ENCODE measurements at places on chromosomes 11 and 22.

GRCh38 chr11:130737041-130737830 is 179.0 kb downstream of the SNX19 start:
- no peak for DNase-seq

GRCh38 chr11:76935042-76935441 is 74.3 kb downstream of the ACER3 start:
- DNase-seq: no peak

GRCh38 chr11:19725379-19726079 is 12.9 kb downstream of the NAV2 start:
- DNase-seq: no peak

GRCh38 chr11:17395554-17395961 is 7.1 kb upstream of the KCNJ11 start:
- no peak for DNase-seq

DNA sequence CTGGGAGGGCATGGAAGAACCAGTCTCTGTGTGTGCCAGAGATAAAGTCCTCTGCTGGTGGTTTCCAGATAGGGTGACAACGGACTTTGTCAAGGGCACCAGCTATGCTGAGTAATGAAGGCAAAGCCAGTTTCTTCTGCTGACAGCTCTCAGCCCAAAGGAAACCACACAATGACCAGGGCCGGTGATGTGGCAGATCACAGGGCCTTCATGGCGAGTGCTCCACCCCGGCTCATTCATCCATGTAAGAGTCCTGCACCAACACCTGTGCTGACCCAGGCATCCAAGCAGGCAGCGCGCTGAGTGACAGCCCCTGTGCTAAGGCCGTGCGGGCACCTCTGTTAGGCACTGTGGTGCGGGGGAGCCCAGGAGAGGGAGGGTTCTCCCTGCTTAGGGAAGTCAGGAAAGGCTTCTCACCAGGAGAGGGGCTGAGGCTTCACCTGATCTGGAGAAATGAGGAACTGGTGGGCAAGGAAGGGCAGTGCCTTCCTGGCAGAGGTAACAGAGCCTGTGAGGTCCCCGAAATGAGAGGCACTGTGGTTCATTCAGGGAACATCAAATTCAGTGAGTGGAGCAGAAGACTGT is 33.8 kb downstream of the TP53I11 start:
- no peak for DNase-seq

DNA sequence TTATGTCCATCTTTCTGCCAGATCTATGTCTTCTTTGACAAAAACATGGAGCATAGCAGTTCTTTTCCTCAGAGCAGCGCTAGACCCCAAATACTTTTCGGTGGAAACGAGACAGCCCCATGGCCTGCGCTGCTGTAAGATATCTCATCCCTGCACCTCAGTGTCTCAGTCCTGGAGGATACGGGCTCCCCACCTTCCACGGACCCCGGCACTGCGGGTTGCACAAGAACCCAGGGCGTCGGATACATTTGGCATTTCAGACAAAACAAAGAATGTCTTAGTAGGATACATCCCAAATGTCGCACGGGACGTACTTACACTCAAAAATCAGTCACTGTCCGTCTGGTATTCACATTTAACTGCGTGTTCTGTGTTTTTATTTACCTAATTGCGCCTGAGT is 9.9 kb upstream of the GAL start:
- no peak for DNase-seq

GRCh38 chr11:18669219-18669596 is 29.4 kb upstream of the TMEM86A start:
- no peak for DNase-seq

- DNase-seq: peak; percentile 38
Observed at GRCh38 chr22:22942511-22943329, 55.1 kb downstream of the IGLL5 start.

GRCh38 chr22:37940698-37941376 is 12.6 kb downstream of the C22orf23 start:
- no peak for DNase-seq

GRCh38 chr11:2540223-2540991 is 95.6 kb downstream of the KCNQ1 start:
- DNase-seq: no peak

DNA sequence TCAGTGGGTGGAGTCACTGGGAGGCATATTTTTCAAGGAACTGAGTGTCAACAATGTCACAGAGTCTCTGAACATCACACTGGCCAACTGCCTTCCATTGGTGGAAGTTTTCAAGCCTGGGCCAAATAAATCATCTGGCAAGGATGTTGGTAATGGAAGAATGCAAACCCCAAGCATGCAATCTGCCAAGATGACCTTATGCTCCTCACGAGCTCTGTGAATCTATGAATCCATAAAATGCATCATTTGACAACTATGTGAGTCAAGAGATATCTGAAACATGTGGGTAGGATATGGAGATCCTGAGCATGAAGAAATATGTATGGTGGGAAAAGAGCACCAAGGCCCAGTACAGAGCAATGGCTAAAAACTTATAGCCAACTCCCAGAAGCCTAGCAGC is 122.2 kb downstream of the PLEKHA7 start:
- peak; percentile 17 for DNase-seq

DNA sequence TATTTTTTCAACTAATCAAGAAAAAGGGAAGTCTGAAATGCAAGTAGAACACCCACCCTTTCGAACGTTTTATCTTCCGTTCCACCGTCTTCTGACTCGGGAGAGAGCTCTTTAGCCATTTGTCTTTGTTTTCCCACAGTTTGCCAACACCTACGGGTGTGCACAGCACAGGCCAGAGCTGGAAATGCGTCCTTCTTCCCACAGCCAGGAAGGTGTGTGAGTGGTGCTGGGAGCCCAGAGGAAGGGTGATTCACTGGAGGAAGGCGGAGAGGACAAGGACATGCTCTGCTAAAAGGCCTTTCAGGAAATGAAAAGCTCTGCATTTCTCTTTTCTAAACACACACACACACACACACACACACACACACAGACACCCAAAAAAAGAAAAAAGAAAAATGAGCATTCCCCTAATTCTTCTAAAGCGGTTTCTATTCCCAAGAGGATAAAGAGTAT is 18.5 kb downstream of the ENDOD1 start:
- DNase-seq: no peak

DNA sequence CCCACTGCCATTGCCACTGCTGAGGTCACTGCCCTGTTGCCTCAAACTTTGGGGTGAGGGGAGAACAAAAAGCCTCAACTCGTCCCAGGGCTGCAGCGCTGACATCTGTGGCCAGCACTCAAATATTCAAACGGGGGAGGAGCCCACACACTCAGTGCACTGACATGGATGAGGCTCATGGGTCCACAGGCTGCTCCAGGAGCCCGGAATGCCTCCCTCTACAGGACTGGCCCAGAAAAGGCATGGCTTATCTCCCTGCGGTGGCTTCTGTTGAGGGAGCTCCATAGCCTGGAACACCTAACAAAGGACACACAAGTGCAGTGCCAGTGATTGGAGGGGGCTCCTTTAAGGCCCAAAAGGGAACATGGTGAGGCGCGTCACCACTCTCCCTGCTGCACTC is 341.1 kb upstream of the LUZP2 start:
- no peak for DNase-seq

GRCh38 chr11:33988586-33989370 is 62.8 kb upstream of the CAPRIN1 start:
- DNase-seq: no peak

- no peak for DNase-seq
Observed at GRCh38 chr11:9017773-9018172, 14.0 kb upstream of the NRIP3 start.

- no peak for DNase-seq
Observed at GRCh38 chr22:48538291-48538820, 1289.3 kb downstream of the BRD1 start.

DNA sequence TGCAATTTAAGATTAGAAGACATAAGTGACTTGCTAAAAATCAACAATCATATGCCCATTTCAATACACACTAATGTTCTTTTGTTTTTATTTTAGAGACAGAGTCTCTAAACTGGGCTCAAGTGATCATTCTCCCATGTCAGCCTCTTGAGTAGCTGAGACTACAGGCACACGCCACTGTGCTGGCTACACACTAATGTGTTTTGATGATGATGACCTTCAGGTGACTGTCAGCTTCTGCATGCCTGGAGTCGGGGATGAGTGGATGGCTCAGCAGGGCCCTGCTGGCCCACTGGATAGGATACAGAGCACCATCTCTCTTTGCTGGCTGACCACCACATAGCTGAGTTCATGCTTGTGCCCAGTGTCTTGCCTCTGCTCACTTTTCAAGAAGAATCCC is 27.0 kb upstream of the POU2AF1 start:
- no peak for DNase-seq

- DNase-seq: no peak
Observed at GRCh38 chr11:33438301-33438700, 181.1 kb downstream of the HIPK3 start.

- no peak for DNase-seq
Observed at GRCh38 chr11:75429902-75430713, 2.9 kb downstream of the KLHL35 start.

GRCh38 chr22:19998991-19999820 is 17.4 kb downstream of the ARVCF start:
- no peak for DNase-seq

- no peak for DNase-seq
Observed at GRCh38 chr11:116224889-116225200, 547.9 kb downstream of the BUD13 start.

DNA sequence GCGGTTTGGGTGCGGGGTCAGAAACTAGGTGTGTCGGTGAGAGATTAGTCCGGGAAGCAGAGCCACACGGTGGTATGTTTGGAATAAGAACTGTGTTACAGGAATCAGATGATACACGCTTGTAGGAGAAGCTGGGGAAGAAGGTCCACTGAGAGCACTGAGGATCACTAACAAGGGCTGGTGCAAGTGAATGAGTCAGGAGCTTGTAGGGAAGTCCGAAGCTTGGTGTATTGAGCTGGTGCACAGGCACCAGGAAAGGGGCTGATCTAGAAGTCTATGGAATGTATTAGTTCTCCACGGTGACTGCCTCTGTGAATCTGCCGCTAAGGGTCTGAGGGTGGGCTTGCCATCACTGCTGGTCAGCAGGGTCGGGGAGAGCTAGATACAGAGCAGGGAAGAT is 18.8 kb upstream of the GRK3 start:
- no peak for DNase-seq

DNA sequence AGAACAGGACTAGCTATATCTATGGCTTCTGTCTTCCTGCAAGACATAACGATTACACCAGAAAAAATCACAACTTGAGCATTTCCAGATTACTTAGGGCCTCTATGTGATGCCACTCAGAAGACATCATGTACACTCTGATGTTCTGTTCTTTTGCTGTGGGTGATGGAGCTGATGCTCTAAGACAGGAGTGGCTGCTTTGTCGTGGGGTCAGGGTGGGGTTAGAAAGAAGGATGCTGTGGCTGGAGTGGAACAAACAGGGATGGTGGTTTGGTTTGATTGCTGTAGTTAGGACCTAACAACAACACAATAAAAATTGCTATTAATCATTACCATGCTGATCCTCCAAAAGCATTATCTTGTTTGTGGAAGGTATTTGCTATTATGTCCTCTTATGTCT is 120.3 kb upstream of the ARHGAP20 start:
- no peak for DNase-seq

GRCh38 chr11:57763568-57763967 is 2.0 kb downstream of the CTNND1 start:
- DNase-seq: no peak

GRCh38 chr22:46378426-46379065 is 43.0 kb downstream of the TRMU start:
- no peak for DNase-seq

- DNase-seq: no peak
Observed at GRCh38 chr11:66745356-66746235, 16.6 kb upstream of the SPTBN2 start.

DNA sequence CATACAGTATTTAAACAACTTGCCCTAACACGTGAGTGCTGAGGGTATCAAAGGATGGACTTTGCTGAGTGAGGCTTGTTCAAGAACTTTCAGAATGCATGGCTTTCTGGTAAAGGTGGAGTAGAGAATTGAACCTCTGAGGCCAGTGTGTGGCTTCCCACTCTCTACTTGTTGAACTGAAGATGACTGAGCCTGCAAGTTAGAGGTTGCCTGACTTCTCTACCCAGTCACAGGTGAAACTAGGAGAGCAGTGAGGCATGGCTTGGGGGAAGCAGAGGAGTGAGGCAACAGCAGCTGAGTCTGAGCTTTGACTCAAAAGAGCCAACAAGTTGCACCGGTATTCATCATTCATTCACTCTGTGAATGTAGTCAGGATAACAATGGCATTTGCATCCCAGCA is 256.4 kb upstream of the SESN3 start:
- no peak for DNase-seq

DNA sequence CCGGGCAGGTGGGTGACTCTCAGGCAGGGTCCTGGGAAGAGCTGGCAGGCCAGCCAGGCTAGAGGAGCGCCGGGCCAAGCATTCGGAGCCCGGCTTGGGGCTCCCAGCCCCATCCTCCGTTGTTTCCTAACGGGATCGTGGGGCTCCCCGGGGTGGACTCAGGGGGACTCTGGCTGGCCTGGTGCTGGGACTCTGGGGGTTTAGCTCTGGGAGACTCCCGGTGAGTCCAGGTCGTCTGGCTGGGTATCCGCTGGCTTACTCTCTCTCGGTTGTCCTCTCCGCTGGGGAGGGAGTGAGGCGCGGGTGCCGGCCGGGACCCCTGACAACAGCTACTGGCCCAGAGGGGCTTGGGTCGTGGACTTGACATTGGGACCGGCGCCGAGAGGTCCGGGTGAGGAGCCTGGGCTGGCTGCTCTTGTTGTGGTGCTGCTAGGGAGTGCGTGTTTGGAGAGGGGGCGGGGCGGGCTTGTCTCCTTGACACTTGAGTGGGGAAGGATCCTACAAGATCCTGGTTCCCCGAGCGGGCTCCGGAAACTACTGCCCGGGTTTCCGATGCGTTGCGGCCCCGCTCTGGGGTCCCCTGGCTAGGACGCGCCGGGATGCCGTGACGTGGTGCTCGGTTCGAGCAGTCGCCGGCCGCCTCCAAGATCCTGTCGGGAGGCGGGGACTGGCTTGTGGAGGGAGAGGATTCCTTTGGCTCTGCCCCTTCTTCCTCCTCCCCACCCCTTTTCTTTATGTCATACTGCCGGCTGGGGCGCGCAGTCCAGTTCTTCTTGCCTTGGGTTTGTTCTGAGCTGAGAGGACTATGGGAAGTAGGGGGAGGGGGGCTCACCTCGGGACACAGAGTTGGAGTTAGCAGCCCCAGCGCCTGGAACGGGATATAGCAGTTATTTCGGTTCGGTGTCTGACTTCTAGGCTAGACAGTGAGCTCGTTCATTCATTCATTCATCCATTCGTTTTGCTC is 585 bp downstream of the EMSY start:
- peak; percentile 67 for DNase-seq

GRCh38 chr11:1160231-1161101 is 2.7 kb downstream of the MUC5AC start:
- DNase-seq: no peak

DNA sequence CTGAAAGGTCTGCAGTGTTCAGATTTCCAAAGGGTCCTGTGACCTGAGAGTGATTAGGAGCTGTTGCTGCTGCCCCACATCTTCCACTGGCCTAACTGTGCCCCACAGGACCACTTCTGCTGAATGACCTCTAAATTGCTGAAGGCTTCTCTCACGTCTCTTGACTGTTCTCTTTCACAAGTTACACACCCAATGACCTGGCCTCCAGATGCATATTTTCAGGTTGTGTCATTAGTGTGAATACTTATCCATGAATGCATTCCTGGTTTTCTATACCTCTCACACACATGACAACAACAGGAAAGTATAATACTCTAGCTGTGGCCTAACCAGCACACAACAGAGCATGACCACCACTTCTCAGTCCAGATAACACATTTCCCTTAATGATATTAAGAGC is 15.4 kb downstream of the PRR14L start:
- DNase-seq: no peak

GRCh38 chr22:21652547-21653545 is 10.7 kb downstream of the SDF2L1 start:
- no peak for DNase-seq

- DNase-seq: no peak
Observed at GRCh38 chr11:16986434-16987204, 27.6 kb downstream of the PLEKHA7 start.

All from HFF-Myc (cell line).